ENCODE measurements at places on chromosomes 1 and 21.

- DNase-seq = no peak
These were observed 2.1 kb downstream of the CAPZB start for GRCh38 chr1:19483261-19483660.

DNA sequence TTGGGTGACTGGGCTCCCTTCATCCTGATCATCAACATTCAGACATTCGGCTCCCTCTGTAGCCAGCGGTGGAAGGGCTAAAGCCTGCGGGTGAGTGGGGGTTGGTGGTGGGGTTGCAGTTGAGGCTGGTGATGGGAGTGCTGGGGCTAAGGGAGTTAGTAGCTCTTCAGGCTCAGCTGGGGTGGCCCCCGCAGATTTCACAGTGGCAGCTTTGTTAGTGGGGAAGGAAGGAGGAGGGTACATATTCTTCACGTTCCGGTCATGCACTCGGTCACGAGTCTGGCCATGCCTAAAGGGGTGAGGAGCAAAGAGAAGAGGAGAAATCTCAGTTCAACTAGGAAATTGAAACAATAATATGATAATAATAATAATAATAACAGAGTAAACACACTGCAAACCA lies 6.8 kb downstream of the PSMB4 start:
- DNase-seq = no peak

DNA sequence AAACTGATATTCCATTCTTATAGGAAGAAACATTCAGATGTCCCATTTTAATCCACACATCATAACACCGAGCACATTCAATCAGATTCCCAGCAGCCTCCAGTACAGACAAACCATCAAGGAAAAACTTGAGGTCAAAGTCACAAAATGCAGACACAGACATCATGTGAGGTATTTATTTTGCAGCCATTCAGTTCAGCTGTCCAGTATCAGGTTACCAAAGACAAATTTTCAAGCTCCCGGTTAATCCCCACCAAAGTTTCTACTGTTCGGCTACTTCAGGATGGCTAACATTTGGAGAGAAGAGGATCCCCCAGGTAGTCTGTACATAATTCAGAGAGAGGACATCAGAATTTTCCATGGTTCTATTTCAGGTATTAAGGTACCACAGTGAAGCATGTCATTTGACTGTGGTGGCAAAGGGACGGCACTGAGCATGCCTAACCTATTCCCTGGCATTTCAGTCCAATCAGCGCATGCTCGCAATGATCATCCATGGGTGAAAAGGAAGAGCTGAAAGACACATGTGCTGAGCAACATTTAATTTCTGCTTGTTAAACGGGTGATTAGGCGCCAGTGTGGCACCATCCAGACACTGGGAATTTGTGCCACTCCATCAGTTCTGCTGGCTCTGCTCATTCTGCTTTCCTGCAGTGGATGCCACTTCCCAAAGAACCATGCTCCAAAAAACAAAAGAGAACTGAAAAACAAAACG lies 13.6 kb upstream of the NDC1 start:
- no peak for DNase-seq

DNA sequence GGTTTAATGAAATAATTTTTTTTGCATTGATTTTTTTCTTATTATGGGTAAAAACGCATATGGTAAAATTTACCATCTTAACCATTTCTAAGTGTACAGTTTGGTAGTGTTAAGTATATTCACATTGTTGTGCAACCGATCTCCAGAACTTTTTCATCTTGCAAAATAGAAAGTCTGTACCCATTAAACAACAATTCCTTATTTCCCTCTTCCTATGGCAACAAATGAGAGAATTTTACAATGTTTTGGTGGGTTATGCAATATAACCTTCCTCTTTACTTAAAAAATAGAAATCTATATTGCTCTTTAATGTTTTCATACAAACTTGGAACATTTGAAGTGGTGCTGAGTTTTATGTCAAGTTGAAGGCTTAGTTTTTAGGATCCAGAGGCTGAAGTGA lies 26.6 kb downstream of the MAP3K7CL start:
- DNase-seq = no peak

GRCh38 chr1:165894591-165894990 lies 67.2 kb downstream of the UCK2 start:
- DNase-seq = no peak

- no peak for DNase-seq
These were observed 32.0 kb downstream of the SLAMF6 start for GRCh38 chr1:160491017-160491416.

DNA sequence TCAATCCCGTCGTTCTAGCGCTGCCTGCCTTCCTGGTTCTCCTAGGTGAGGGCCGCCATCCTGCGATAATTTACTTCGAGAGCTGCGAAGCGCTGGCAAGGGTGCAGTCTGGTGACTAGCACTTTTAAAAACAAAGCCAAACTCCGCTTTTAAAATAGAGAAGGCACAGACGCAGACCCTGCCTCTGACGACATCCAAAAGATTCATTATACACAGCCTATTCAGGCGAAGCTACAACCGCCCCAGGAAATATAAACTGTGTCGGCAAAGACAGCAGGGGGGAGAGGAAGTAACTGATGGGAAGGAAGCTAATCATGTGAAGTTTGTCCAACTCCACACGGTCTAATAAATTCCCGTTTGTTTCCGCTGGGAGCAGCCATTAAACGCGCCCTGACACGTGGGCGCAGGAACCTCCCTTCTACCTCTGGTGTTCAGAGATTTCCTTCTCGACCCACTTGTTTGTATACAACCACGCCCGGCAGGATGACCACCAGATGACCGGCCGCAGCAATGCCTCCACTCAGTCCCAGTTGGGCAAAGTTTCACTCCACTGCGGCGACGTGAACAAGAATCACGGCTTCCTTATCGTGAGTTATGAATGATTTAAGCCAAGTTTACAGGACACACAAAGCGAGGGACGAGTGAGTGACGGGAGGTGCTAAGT lies 1.3 kb downstream of the GNG12 start:
- DNase-seq = no peak

DNA sequence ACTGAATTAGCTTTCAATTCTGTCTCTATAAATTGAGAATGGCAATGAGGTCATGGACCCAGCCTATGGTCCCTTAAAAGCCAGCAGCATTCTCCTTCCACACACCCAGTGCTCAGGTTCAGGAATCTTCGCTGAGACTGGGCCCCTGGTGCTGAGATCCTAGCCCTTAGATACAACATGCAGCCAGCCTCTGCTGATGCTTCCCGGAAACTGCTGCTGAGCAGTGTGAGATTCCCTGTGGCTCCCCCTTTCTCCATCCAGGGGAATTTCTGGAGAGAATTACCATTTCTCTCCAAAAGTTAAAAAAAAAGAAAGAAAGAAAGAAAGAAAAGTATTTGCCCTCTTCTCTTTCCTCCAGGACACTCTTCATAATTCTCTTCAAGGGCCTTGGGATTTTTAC lies 31.7 kb upstream of the RALGPS2 start:
- DNase-seq = no peak

GRCh38 chr1:167141963-167142362 lies 48.1 kb downstream of the STYXL2 start:
- DNase-seq = no peak

DNA sequence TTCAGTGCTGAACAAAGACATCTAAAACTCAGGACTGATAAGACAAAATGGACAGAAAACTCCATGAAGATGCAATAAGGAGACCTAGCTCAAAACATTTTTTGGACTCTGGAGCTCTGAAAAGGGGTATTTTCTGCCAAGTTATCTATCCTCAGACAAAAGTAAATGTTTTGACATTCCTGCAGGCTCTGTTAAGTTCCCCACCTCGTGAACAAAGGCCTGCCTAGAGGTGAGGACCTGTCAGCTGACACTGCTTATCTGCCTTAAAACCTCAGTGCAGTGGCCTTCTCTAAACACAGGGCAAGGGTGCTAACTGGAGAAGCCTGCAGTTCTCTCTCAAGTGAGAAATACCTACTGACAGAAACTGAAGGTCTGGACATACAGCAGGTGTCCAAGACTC lies 41.1 kb downstream of the COLGALT2 start:
- DNase-seq = no peak

- DNase-seq = no peak
These were observed 8.6 kb downstream of the YBEY start for GRCh38 chr21:46294647-46295176.

- no peak for DNase-seq
These were observed 1386.0 kb upstream of the ADGRL4 start for GRCh38 chr1:80392529-80392928.

- DNase-seq = no peak
These were observed 1.9 kb upstream of the DIP2A start for GRCh38 chr21:46456750-46457149.

DNA sequence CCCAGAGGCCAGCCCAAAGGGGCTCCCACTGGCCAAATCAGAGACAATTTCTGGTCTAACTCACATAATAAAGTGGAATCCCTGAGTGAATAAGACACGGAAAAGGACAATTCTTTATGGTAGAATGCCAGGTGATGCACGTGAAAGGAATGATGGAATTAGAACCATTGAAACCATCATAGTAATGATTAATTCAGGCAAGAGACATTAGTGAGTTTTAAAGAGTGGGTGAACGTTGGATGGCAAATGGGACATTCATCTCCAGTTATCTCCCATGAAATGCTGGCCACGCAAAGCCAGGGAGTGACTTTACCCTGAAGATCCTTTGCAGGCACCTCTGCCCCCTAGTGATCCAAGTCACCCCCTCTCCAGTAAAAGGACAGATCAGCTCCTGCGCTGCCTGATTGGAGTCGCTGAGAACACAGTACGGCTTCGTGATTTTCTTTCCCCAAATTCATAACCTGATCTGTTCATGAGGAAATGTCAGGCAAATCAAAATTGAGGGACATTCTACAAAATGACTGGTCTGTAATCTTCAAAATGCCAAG lies 87.5 kb downstream of the AJAP1 start:
- no peak for DNase-seq

DNA sequence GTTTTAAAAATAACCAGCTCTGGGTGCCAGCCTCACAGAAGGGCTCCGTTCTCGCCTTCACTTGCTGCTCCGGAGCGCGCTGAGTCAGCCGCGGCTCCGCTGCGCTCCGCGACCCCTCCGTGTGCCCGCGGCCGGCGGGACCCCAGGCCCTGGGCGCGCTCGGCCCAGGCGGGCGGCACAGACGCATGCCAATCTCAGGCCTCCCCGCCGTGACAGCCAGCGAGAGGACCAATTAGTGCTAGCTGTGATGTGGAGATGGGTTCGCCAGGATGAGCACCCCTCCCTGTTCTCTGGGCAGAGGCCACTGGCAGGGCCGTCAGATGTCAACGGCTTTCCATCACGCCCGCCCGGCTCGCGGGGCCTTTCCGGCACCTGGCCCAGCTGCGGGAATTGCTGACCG lies 293.8 kb downstream of the SPATA17 start:
- DNase-seq = no peak

GRCh38 chr1:30611741-30612309 lies 111.6 kb downstream of the MATN1 start:
- DNase-seq = no peak

GRCh38 chr21:46124083-46124925 lies 26.4 kb downstream of the COL6A2 start:
- DNase-seq = no peak

GRCh38 chr1:191969290-191969689 lies 189.0 kb upstream of the RGS18 start:
- no peak for DNase-seq

GRCh38 chr1:10897321-10897980 lies 101.0 kb upstream of the CASZ1 start:
- DNase-seq = no peak

DNA sequence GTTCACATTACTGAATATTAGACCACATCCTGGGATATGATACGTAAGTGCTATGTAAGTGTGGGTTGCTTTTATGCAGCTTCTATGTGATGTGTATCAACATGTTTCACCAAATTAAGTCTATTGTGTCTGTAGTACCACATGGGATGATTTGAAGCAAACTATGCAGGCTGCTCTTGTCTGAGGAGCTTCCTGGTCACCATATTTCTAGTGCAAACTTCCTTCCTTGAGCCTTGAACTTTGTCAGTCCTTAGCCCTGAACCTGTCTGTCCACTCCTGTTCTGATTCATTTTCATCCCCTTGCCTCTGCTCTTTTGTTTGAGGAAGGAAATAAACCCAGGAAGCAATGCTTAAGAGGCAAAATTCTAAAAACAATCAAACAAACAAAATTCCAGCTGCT lies 117.5 kb upstream of the VANGL1 start:
- no peak for DNase-seq

DNA sequence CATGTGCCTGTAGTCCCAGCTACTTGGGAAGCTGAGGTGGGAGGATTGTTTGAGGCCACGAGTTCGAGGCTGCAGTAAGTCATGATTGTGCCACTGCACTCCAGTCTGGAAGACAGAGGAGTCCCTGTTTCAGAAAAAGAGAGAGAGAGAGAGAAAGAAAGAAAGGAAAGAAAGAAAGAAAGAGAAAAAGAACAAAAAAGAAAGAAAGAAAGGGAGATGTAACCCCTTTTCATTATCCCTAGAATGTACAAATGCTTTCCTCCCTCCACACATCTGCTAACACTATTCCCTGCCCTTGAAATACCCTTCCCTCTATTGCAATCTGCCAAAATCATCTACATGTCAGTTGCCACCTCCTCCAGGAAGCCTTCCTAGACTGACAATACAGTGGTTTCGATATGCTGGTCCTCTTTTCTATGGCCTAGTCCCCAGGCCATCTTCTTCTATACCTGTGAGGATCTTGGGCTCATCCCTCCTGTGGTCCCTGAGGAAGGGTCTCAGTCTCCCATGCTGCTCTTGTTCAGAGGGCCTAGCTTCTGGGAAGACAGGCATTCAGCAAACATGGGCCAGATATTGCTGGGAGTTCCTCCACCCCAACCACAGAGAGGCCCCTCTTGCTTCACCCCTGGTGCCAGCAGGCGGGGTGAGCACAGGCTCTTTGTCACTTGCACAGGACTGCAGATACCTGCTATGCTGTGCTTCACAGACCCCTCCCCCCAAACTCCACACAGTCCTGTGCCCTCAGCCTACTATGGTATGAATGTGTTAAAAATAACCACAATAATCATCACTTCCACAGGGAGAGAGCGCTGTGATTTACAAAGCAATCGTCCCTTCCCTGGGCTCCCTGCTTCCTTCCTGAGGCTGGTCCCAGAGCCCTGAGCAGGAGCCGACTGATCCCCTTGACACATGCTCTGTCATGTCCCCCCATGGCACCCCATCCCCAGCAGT lies 14.1 kb downstream of the ADGRB2 start:
- no peak for DNase-seq

- no peak for DNase-seq
These were observed 267.5 kb upstream of the RAB4A start for GRCh38 chr1:229003233-229004031.

Measured in stimulated activated CD8-positive, alpha-beta memory T cell treated with anti-CD3 and anti-CD28 coated beads, Interleukin-2, amount 100 ng/mL, for 1 hour (primary cell).